CD4-positive, alpha-beta T cell treated with Interleukin-4 for 4 hours (primary cell): ENCODE measurements at places on chromosomes 11 and 22.

DNA sequence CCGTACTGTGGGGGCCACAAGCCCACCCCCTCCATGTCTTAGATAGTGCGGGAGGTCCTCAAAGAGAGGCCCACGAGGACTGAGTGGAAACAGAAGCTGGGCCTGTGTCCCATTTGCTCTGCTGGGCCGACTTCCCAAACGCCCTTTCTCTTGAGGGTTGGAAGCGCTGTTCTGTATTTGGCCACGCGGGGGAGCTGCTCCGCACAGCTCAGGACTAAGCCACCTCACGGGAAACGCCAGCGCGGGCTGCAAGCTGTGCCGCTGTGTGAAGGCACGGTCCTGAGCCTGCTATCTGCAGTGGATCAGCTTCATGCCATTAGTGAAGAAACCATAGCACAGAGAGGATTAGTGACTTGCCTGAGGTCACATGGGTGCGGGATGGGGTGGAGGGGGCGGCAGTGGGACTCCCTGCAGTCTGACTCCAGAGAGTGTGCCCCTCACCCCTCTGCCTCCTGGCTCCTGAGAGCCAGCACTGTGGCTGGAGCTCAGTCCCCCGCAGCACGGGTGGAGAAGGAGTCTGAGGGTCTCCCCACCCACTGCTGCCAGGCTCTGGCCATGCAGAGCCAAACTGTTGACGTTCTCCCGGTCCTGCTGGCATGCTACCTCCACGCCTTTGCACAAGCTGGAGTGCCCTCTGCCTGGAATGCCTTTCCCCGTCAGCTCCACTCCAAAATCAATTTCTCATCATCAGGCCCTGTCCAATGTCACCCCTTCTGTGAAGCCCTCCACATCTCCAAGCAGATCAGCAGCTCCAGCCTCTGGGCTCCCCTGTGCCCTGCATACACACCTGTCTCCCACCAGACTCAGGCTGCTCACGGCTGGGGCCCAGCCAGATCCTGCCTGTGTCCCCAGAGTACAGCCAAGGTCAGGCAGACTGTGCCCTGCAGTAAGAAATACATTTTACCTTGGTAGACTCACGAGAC is 51.5 kb upstream of the LRRC32 start:
- DNase-seq = peak; percentile 72

- DNase-seq = no peak
Observed at GRCh38 chr22:35202376-35202775, 54.9 kb upstream of the HMGXB4 start.

GRCh38 chr11:3030289-3031070 is 26.7 kb downstream of the CARS1 start:
- DNase-seq = no peak

- no peak for DNase-seq
Observed at GRCh38 chr11:32088117-32088941, 2.5 kb upstream of the RCN1 start.

DNA sequence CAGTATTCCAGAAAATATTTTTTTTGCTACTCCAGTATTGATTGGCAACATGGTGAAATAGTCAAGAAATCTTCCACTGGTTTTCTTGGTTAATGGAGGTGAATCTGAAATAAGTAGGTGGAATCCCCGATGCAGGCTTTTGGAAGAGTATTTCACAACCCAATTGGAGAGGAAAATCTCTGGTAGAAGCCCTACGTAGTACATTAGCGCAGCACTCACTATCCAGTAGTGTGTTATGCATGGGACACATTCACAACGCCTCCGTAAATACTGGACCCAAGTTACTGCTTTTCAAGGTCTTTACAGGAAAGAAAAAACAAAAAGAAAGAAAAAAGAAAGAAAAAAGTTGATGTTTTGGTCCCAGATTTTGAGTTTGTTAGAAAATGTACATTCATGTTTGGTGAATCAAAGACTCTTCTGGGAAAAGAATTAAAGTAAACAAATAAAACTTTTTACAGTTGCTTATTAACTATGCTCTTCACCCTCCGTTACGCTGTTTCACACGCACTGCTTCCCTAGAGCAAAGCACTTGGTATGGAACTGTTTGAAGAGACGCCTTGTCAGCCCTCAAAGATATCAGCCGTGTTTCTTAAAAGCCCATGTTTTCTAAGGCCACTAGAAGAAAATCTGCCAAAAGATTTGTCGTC is 170.4 kb upstream of the CTSC start:
- DNase-seq = no peak

DNA sequence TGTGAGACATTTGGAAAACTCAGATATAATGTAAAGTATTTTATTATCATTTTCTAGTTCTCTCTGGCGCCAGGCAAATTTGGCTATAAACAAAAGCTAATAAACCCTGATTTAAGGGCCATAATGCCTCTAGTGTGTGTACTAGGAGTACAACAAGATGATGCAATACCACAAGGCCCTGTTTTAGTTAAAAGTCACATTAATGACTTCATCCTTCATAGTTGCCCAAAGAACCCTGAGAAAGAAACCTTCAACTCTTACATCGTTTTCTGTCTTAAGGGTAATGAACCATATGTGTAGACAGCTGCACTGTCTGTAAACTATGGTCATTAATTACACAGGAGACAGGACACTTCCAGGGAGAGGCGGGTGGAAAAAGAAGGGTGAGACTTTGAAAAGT is 538.4 kb downstream of the FAM181B start:
- no peak for DNase-seq

- DNase-seq = peak; percentile 63
Observed at GRCh38 chr22:42269432-42270175, 849 bp downstream of the TCF20 start.

GRCh38 chr11:45062974-45063635 is 83.3 kb upstream of the PRDM11 start:
- DNase-seq = no peak

DNA sequence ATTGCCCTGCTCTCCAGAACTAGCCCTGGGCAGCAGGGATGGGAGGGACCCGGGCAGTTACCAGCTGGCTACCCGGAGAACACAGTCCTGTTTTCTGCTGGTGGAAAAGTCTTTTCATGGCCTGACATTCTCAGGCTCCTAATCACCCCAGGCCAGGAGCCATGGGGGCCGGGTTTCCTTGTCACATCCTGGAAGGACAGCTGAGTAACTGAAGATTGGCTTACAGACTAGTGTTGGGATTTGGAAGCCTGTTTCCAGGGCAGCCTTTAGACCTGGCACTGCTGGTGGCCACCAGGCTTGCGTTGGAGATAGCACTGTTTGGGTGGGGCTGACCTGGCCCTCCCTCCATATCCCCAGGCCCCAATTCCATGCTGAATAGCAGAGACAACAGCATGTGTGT is 349.0 kb downstream of the CTTN start:
- no peak for DNase-seq

DNA sequence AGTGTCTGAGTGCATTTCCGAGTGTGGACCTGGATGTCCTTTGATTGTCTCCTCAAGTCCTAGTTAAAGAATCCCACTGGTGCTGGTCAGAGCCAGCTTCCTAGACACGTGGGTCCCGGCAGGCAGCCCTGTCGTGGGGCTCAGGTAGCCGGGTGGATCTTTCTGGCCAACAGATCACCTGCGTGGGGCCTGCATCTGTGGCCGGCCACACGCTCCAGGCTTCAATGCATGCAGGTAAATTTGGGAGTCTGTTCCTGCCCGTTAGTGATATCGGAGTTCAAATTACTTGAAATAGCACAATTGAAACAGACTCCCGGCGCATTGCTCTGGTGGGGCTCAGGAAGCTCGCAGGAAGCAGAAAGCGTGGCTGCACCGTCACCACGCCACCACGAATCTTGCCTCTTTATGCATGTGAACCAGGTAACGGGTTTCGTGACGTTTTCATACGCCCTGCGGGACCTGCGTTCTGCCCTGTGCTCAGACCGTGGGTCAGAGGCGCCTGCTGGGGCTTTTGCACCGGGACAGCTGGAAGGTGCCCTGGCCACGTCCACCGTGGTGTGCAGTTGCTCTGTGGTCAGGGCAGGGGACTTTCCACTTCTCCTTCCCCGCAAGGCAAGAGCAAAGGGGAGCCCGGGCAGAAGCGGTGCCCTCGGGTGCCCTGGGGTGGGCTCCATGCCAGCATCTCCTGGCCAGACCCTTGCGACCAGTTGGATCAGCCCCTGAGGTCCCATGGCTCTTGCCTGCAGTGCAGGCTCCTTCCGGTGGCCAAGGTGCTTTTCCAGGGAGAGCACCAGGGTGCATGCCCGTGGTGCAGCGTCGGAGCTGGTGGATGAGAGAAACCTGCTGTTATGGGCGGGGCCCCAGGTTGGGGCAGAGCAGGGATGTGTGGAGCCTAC is 803.5 kb downstream of the BRD1 start:
- no peak for DNase-seq

DNA sequence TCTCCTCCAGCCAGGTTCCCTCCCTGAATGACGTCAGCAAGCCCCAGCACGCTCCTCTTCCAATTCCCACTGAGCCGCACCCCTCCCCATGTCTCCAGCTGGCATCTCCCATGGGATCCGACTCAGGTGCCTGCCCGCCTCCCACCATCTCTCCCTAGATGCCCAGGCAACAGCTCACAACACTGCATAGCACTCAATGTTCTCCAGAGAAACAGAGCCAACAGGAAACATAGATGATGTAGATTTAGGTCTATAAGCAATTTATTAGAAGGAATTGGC is 532.3 kb downstream of the BRD1 start:
- no peak for DNase-seq

DNA sequence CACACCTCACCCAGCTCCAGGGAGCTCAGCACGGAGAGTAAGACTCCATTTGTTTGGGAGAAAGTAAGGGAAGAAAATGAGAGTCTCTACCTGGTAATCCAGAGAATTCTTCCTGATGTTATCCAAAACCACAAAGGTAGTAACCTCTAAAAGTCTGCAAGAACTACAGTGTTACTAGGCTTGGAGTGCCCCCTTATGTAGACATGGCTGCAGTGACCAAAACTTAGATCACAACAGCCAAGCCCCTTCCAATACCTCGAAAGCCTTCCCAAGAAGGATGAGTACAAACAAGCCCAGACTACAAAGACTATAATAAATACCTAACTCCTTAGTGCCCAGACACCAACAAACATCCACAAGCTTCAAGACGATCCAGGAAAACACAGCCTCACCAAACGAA is 4.9 kb downstream of the UBE2L6 start:
- DNase-seq = no peak

- DNase-seq = no peak
Observed at GRCh38 chr11:95372097-95372656, 141.2 kb upstream of the SESN3 start.

DNA sequence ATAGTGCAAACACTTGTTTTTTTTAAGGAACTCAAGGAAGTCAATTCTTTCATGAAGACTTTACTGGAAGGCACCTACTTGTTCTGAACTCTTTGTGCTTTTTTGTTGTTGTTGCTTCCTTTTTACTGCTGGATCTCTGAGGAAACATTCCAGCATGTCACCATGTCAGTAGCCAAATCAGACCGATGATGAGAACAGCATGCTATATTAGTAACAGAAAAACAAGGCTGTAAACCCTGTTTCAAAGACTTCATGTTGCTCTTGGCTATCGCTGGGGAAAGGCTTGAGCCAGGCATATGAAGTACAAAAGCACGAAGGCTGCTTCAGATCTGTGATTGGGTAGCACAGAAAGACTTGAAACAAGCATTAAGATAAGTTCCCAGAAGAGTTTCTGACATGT is 125.6 kb upstream of the SLC5A12 start:
- DNase-seq = no peak

DNA sequence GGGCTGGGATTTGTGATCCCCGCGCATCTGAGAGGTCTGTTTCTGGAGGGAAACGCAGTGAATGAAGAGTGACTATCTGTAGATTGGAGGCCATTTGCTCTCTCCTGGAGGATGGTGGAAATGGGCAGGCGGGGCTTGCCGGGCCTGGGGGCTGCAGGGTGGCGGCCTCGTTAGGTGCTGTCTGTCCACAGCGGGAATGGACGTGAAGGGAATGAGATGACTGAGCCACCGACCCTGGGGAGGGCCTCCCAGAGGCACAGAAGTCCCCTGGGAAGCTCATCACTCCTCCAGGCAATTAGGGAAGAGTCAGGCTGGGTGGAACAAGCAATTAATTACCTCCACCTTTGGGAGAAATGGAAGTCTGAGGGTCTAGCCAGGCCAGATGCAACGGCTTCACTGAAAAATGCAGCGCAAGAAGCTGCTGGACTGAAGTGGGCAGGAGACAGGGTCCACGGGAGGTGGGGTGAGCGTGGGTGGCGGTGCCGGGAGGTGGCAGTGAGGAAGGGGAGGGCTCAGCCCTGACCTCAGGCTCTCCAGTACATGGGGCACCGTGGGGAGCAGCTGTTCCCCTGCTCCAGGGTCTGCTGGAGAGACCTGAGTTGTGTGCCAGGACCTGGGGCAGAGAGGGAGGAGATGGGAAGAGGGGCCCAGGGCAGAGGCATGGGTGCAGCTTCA is 524.5 kb downstream of the BRD1 start:
- DNase-seq = no peak

- no peak for DNase-seq
Observed at GRCh38 chr11:26958702-26959049, 35.2 kb upstream of the FIBIN start.
